Daoy (cell line): ENCODE measurements at places on chromosomes 11 and 22. TPM values are rescaled to one million over a fixed set of nuclear protein-coding genes. Genes with fewer than 3 reads are reported as not detected.

GRCh38 chr11:73402834-73403185, 26.6 kb downstream of the RELT start:
- DNase-seq = no peak

- no peak for DNase-seq
Observed at GRCh38 chr11:62011881-62012280, 44.4 kb upstream of the FTH1 start.

GRCh38 chr11:133582326-133582725, 50.0 kb upstream of the OPCML start:
- DNase-seq = no peak

DNA sequence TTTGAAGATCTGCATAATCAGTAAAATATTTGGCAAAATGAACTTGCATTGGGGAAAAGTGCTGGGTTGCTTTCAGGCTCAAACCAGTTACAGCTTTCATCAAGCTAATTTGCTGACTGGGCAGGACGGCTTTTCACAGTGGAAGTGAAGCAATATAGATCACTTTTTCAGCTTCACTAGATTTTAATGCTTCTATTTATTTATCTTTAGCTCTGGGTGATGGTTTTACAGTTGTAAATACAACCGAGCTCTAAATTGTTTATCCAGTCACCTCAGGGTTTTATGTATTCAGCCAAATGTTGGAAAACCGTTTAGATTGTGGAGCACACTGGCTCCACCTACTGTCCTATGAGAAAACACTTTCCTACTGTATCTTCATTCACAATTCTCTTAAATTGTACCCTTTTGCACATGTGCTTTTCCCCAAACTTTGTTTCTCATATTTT, 58.2 kb downstream of the ACER3 start:
- DNase-seq = peak; percentile 52

DNA sequence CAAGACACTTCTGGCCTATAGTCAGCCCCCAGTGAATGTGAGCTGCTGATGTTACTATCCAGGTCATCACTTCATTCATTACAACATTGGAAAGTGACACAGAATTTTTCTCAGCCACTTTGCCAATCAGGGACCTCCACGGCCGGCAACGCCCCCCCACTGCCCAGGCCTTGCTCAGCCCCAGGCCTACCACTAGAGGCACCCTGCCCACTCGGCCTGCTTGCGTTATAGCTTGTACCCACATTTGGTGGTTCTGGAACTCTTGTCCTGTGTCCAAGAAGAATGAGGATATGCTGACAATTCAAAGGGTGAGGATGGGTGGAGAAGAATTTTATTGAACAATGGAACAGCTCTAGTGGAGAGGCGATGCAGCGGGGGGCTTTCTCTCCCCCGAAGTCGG, 96.2 kb downstream of the TSPAN18 start:
- no peak for DNase-seq

GRCh38 chr11:111376181-111376871, 2.7 kb downstream of the POU2AF1 start:
- peak; percentile 35 for DNase-seq

- no peak for DNase-seq
Observed at GRCh38 chr11:2994336-2994730, 2.2 kb upstream of the NAP1L4 start.

DNA sequence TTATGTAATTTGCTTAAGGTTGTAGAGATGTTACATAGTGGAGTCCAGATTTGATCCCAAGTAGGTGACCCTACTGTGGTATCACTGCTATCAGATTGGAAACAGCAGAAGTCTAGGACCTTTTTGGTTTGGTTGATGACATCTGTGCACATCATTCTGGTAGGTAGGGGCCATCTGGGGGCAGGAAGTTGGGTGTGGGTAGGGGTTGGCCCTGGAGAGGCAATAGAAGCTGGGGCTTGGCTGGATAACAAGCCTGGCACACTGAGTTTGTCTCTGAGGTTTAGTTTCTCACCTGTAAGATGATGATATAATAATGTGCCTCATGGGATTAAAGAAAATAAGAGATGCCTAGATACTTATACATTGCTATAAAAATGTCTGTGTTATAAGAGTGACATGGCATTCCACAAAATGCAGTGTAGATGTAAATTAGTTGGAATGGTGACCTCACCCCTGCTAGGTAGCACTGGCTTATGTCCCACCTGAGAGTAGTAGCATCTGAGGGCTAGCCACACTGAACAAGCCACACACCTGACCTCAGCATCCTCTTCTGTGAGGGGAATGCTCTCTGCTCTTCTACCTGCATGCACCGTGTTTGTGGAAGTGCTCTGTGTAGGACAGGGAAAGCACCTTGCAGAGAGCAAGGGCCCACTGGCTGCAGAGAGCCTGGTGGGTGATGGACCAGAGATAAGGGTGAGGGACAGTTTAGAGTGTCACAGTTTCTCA, 36.9 kb downstream of the PTPRJ start:
- no peak for DNase-seq

GRCh38 chr22:22691716-22692701, 47.6 kb downstream of the GGTLC2 start:
- DNase-seq = no peak

- peak; percentile 51 for DNase-seq
Observed at GRCh38 chr11:92225568-92226330, 1.1 kb downstream of the FAT3 start.

DNA sequence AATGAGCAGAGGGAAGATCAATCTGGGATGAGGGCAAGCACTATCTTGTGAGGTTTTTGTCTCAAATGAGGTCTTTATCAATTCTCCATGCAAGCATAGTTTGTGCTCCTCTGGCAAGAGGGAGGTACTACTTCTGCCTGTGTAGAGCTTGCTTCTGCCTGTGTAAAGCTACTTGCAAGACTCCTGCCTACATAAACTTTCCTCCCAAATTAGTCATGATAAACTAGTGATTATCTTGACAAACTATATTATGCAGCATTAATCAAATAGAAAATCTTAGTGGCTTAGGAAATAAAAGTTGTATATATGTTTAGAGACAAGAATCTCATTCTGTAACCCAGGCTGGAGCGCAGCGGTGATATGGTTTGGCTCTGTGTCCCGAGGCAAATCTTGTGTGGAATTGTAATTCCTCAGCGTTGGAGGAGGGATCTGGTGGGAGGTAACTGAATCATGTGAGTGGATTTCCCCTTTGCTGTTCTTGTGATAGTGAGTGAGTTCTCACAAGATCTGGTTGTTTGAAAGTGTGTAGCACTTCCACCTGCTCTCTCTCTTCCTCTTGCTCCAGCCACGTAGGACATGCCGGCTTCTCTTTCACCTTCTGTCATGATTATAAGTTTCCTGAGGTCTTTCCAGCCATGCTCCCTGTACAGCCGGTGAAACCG, 8.0 kb upstream of the MMP10 start:
- DNase-seq = no peak

DNA sequence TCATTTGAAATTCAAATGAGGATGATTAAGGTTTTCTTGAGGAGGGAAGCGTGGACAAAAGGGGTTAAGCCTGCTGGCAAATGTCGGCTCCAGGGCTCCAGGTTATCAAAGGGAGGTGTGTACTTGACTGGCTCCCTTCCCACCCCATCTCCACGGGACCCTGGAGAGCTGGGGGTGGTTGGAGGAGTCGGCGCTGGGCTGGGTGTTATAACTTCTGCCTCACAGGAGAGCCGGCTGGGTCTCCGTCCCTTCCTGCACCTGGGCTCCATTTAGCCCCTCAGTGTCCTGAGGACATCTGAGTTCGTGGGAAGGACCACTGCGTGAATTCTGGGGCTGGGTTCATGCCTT, 15.6 kb downstream of the POU2F3 start:
- no peak for DNase-seq

GRCh38 chr11:62141111-62142042, 17.6 kb downstream of the INCENP start:
- no peak for DNase-seq

- no peak for DNase-seq
Observed at GRCh38 chr11:94139416-94139815, 10.8 kb downstream of the PANX1 start.

DNA sequence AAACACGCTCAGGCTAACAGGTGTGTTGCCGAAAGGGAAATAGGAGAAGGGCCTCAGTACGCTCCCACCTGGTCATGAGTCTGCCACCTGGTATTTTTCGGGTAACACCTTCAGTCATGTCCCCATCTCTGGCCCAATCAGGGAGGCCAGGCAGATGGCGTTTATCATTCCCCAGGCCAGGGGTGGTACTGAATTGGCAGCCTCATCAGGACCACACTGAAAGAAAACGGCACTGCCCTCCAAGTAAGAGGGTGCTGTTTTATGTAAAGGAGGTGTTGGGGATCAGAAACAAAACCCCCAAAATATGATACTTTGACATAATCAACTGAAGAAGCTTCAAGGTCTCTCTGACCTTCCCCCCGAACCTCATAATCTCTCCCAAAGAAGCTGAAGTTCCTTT, 58.9 kb downstream of the RCN1 start:
- DNase-seq = no peak

- peak; percentile 77 for DNase-seq
Observed at GRCh38 chr11:125874556-125875124, 12.8 kb upstream of the HYLS1 start.

- no peak for DNase-seq
Observed at GRCh38 chr11:15936011-15936410, 420.3 kb downstream of the SOX6 start.

GRCh38 chr11:82406611-82407010, 327.1 kb downstream of the FAM181B start:
- DNase-seq = no peak

DNA sequence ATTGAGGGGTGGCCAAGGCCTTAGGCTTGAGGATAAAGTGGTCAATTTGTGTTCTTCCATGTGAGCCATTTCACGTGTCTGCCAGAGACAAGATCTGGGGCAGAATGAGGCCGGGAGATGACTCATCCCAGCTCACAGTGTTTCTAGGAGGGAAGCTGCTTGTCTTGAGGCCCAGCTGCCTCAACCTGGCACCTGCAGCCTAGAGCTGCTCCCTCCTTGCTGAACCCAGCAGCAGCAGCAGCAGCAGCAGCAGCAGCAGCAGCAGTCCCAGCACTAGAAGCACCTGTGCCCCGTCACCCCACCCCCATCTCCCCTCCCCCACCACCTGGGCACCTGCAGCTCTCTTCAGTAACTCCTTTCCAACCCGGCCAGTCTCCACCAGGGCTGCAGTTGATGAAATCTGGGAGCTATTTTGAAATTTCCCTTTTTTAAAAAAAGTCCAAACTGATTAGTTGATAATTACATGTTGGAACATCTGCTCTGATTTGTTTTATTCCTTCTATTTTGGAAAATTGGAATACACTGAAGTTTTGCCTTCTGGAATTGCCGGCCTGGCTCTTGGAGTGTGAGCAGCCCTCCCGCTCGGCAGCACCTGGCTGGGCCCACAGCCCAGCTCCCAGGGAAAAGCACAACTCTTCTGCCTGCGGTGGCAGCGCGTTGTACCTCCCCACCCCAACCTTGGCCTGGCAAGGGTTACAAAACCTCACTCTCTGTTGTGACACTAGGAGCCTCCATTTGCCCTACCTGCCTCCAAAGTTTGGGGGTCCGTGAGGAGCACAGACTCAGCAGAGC, 143.5 kb downstream of the NXPE2 start:
- peak; percentile 63 for DNase-seq

DNA sequence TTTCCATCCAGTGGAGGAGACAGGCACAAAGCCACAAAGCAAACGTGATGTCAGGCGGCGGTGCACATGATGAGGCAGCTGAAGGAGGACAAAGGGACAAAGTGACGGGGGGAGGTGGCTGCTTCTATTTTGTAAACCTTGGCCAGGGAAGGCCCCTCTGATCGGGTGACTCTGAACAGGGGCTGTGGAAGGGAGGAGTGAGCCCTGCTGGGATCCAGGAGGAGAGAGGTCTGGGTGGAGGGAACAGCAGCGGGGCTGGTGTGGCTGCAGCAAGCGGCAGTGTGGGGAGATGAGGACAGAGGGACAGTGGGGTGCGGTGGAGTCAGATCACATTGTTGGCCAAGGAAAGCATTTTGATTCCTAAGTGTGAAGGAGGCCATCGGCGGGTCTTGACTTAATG, 36.7 kb downstream of the SHISAL1 start:
- DNase-seq = no peak

DNA sequence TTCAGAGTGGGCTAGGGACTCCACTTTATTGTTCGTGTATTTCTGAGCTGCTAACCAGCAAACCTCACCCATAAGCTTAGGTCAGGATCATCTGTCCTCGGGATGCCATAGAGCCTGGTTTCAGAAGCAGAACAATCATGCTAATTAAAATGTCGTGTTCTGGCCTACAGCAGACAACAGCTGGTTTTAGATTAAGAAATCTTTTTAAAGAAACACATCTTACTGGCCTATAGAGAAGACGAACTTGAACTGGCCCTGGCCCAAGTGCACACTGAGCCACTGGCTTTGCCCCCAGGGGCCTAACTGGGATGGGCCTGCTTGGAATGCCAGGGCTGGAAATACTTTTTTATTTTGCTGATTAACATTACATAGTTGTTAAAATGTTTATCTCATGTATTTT, 63.2 kb downstream of the ALX4 start:
- DNase-seq = no peak

GRCh38 chr11:71251761-71252268, 562 bp downstream of the SHANK2 start:
- DNase-seq = peak; percentile 28

DNA sequence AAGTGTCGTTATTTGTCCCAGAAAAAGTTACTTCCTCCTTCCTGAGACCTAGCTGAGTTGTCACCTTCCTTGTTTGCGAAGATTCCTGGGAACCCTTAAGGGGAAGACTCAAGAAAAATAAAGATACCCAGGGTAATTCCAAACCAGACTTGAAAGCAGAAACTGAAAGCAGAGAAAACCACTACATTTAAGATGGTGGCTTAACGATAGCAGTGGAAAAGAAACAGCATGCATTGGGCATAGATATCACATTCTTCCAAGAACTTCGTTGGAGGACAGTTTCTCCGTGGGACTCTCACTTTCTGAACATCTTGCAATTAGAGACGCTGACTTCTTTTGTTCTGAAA, 89.1 kb downstream of the FAM76B start:
- DNase-seq = no peak

GRCh38 chr11:68362801-68363379, 50.5 kb downstream of the LRP5 start:
- no peak for DNase-seq

- no peak for DNase-seq
Observed at GRCh38 chr11:72971192-72971967, 157.2 kb downstream of the ATG16L2 start.

OR51E2 gene
- total RNA-seq = 0.06 TPM in 1 of 2 replicates, not detected in the other

FAM83F gene
- 0.06 TPM in 1 of 2 replicates, not detected in the other for total RNA-seq

NXPE1 gene
- total RNA-seq = not detected in 2 replicates

TNNT3 gene
- total RNA-seq = not detected in 2 replicates

GAS2 gene
- total RNA-seq = 0.71 and 1.2 TPM in 2 replicates

C11orf86 gene
- total RNA-seq = not detected in 2 replicates

DDIAS gene
- 18.2 and 21.4 TPM in 2 replicates for total RNA-seq

TCN1 gene
- not detected in 2 replicates for total RNA-seq

CSF2RB gene
- not detected in 2 replicates for total RNA-seq

RCOR2 gene
- 0.36 and 0.80 TPM in 2 replicates for total RNA-seq

ZP1 gene
- total RNA-seq = not detected in 2 replicates

B4GALNT4 gene
- 3.0 and 4.9 TPM in 2 replicates for total RNA-seq

CAPRIN1 gene
- 140 and 166 TPM in 2 replicates for total RNA-seq

CBY1 gene
- total RNA-seq = 11.9 and 21.8 TPM in 2 replicates

PYGM gene
- not detected in 2 replicates for total RNA-seq
